Aorta (tissue), 5 donors: ENCODE measurements at places on chromosomes 6 and 20. TPM values are rescaled to one million over a fixed set of nuclear protein-coding genes. Genes with fewer than 3 reads are reported as not detected.

Gene CNR1
- 1.9 TPM for polyA plus RNA-seq

Gene PDYN
- not detected for polyA plus RNA-seq

Gene CAP2
- 22.7 TPM for polyA plus RNA-seq

Gene CALHM4
- 0.26 TPM for polyA plus RNA-seq

Gene GABRR2
- not detected for polyA plus RNA-seq

Gene LRP11
- polyA plus RNA-seq: 13.3 TPM

Gene IBTK
- polyA plus RNA-seq: 16.3 TPM

Gene AGER
- polyA plus RNA-seq: 1.4 TPM

Gene MUC22
- polyA plus RNA-seq: not detected

Gene PEDS1
- 6.5 TPM for polyA plus RNA-seq

Gene MAP7
- 3.4 TPM for polyA plus RNA-seq

- no peak overlapping the region for H3K27ac ChIP-seq
- H3K4me1 ChIP-seq: no peaks in the 10 kb centered on the region
- H3K36me3 ChIP-seq: no peaks in the 10 kb centered on the region
- no peak for DNase-seq
Measured at GRCh38 chr6:35808688-35809087, 3.5 kb downstream of the LHFPL5 start.

DNA sequence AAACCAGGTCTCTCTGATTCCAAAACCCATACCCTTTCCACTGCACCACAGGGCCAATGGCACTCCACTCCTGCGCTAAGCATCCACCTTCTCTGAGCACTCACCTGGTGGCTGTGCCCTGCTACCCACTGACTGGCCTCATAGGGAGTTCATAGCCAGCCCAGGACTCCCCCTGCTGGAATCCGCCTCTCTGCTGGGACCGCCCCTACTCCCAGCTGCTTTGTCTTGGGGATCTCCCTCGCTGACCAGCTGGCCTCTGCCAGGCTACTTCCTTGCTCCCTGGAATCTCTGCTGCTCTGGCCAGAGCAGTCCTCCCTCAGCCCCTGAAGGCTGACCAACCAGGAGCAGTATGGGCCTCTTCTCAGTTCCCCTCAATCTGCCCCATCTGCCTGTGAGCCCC lies 129.7 kb downstream of the FAXC start:
- no peaks in the 10 kb centered on the region for H3K4me1 ChIP-seq
- no peak overlapping the region for H3K4me3 ChIP-seq
- DNase-seq: no peak
- no peaks in the 10 kb centered on the region for H3K27me3 ChIP-seq

DNA sequence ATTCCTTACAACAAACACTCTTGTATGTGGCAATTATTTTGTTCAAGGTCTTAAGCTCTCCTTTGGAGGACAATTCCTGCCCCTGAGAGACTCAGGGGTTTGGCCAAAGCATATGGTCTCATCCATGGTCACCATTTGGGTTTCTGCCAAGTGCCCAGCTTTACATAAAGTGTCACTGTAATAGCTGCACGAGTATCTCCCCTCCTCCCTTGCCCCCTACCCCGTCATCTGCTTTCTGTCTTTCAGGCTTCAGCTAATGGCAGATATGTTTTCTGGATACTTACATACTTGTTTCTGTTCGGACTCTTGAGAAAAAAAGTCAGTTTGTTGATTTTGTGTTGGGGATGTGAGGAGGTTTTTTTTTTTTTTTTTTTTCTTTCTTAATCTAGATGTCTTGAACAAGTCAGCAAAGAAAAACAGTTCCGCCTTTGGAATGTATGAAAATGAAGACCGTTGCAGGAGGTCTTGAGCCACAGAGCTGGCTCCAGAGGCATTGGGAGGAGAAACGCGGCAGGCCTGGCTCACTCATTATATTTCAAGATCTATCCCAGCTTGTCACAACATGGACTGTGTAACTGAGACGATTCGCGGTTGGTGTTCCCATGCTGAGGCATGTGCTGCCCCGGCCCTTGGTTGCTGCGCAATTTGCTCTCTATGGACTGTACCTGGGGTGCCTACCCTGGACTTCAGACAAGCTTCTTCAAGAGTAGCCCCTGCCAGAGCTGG lies 32.6 kb upstream of the STX16 start:
- no peak overlapping the region for H3K4me3 ChIP-seq
- no peak for DNase-seq
- no peak overlapping the region for H3K27ac ChIP-seq
- H3K4me1 ChIP-seq: no peaks in the 10 kb centered on the region

GRCh38 chr20:62900692-62901584 lies 25.4 kb downstream of the DIDO1 start:
- H3K4me1 ChIP-seq: no peaks in the 10 kb centered on the region
- no peak overlapping the region for H3K4me3 ChIP-seq
- H3K27ac ChIP-seq: no peak overlapping the region
- DNase-seq: no peak
- H3K36me3 ChIP-seq: peaks cover 9% of the 10 kb centered on the region

DNA sequence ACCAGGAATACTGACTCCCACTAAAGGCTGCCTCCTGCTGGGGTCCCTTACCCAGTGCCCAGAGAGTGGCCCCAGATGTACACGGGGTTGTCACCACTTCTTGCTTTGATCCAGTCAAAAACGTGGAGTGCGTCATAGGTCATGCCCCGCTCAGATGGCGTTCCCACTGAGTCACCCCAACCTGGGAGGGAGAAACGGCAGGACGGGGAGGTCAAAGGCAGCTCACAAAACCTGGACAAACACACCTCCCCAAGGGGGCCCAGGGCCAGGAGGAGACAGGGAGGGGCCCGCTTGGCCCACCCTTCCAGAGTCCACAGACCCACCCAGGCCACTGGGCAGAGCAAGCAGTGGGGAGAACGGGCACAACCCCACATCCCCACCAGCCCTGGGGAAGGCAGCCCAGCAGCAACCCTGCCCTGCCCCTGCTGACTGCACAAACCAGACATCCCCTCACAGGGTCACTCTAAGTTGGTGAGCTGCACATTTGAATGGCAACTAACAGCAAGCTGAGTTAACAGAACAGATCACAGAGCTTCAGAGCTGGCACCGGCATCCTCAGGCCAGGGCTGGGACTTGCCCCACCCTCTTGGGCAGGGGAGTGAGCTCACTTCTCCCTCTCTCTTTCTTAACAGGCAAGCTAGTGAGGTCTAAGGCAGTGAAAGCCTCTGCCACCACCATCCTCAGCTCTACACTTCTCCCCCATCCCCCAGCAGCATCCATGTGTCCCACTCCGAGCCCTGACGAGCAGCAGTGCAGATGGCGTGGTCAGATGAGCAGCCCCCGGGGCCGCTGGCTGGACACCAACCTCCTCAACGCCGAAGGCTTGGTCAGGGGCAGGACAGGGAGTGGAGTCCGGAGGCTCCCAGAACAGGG lies 61.7 kb downstream of the PYGB start:
- peaks cover 3% of the 10 kb centered on the region for H3K4me1 ChIP-seq
- no peaks in the 10 kb centered on the region for H3K36me3 ChIP-seq
- H3K27me3 ChIP-seq: no peaks in the 10 kb centered on the region

GRCh38 chr6:15485936-15486335 lies 176.9 kb downstream of the DTNBP1 start:
- H3K4me1 ChIP-seq: no peaks in the 10 kb centered on the region
- no peak overlapping the region for H3K27ac ChIP-seq
- peaks cover 3% of the 10 kb centered on the region for H3K36me3 ChIP-seq

DNA sequence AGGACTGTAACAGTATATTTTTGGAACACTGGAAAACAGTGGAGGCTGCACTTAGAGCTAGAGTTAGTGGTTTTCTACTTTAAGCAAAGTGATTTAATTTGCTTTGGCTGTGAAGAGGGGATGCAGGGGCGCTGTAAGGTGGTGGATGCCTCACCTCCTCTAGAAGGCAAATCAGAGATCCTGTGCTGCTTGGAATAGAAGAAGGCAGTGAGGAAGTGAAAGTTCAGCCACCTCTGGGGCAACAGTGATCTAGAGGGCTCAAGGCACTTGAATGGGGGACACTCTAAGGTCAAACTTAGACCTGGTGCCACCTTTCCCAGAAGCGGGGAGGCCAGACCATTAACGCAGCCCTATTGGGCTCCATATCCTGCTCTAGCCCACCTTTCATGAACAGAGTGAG lies 19.0 kb upstream of the SNRPB2 start:
- no peaks in the 10 kb centered on the region for H3K36me3 ChIP-seq
- H3K27me3 ChIP-seq: no peaks in the 10 kb centered on the region
- H3K4me1 ChIP-seq: no peaks in the 10 kb centered on the region
- DNase-seq: no peak

DNA sequence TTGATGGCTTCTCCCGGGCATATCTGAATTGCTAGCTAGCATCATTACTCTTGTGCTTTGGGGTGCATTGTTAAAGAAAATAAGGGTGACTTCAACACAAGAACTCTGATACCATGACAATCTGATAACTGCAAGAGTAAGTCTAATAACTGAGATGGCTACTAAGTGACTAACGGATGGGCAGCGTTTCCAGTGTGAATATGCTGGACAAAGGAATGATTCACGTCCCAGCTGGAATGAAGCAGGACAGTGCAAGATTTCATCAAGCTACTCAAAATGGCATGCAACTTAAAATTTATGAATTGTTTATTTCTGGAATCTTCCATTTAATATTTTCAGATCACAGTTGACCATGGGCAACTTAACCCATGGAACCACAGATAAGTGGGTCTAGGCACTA lies 31.7 kb downstream of the MOXD1 start:
- no peak overlapping the region for H3K27ac ChIP-seq
- no peak overlapping the region for H3K4me3 ChIP-seq
- H3K4me1 ChIP-seq: no peaks in the 10 kb centered on the region
- H3K27me3 ChIP-seq: no peaks in the 10 kb centered on the region

- no peak overlapping the region for H3K27ac ChIP-seq
- no peaks in the 10 kb centered on the region for H3K4me1 ChIP-seq
- H3K4me3 ChIP-seq: no peak overlapping the region
- DNase-seq: no peak
- H3K27me3 ChIP-seq: no peaks in the 10 kb centered on the region
- no peaks in the 10 kb centered on the region for H3K36me3 ChIP-seq
Measured at GRCh38 chr6:1406306-1407072, 17.1 kb downstream of the FOXF2 start.

GRCh38 chr6:143515061-143515760 lies 3.7 kb upstream of the FUCA2 start:
- H3K27me3 ChIP-seq: no peaks in the 10 kb centered on the region
- H3K27ac ChIP-seq: no peak overlapping the region
- H3K4me3 ChIP-seq: no peak overlapping the region

- no peaks in the 10 kb centered on the region for H3K4me1 ChIP-seq
- no peak for DNase-seq
- no peaks in the 10 kb centered on the region for H3K27me3 ChIP-seq
Measured at GRCh38 chr6:158782432-158783166, 36.6 kb downstream of the EZR start.

DNA sequence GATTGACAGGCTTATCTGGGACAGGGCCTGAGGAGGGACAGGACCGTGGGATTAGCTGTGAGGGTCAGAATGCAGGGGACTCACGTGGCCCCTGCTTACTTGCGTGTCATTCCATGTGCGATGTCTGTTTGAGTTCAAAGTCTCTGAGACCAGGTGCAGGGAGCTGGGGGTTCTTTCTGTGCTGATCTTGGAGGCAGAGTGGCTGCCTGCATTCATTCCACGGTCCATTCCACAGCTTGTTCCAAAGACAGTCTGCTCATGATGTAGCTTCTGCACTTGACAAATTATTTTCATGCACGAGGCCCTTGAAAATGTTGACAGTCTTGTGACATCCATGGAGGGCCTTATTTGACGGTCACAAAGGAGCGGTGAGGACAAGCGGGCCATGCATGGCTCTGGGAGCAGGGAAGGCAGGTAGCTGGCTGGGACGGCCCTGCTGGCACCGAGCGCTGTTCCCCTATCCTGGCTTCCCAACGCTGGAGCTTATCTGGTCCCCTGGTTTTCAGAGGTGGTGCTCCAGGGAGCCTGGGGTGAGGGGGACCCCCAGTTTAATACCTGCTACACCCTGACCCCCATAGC lies 156.3 kb upstream of the RNF24 start:
- H3K27me3 ChIP-seq: no peaks in the 10 kb centered on the region
- no peak for DNase-seq
- no peaks in the 10 kb centered on the region for H3K4me1 ChIP-seq
- no peak overlapping the region for H3K4me3 ChIP-seq
- peak overlapping the region; percentile 93 for H3K27ac ChIP-seq

- no peak overlapping the region for H3K27ac ChIP-seq
- H3K4me3 ChIP-seq: peak overlapping the region; percentile 6
- no peaks in the 10 kb centered on the region for H3K27me3 ChIP-seq
- no peak for DNase-seq
- no peaks in the 10 kb centered on the region for H3K36me3 ChIP-seq
Measured at GRCh38 chr6:28446818-28447511, 3.7 kb upstream of the ZSCAN23 start.

DNA sequence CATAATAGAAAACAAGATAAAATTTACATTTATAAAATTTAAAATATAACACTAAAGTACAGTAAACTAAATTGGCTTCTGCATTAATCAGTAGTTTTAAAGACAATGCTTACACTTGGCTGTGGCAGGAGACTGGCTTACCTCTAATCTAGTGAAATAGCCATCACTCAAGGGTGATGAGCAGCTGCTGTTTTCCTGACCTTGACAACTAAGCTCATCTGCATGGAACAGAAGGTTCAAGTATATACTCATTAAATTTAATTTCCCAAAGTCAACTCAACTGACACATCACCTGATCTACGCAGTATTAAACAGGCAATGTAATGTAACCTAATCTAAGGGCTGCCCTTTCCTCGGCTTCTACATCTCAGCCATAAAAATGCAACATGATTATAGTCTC lies 14.5 kb downstream of the TMX4 start:
- no peak overlapping the region for H3K4me3 ChIP-seq
- no peaks in the 10 kb centered on the region for H3K4me1 ChIP-seq

GRCh38 chr6:129920103-129920798 lies 59.1 kb upstream of the TMEM244 start:
- H3K36me3 ChIP-seq: no peaks in the 10 kb centered on the region
- DNase-seq: no peak
- H3K27me3 ChIP-seq: no peaks in the 10 kb centered on the region
- H3K27ac ChIP-seq: no peak overlapping the region
- no peaks in the 10 kb centered on the region for H3K4me1 ChIP-seq

GRCh38 chr6:86848986-86849385 lies 88.3 kb upstream of the HTR1E start:
- H3K36me3 ChIP-seq: no peaks in the 10 kb centered on the region
- DNase-seq: no peak
- H3K4me1 ChIP-seq: no peaks in the 10 kb centered on the region
- no peaks in the 10 kb centered on the region for H3K27me3 ChIP-seq
- H3K4me3 ChIP-seq: no peak overlapping the region
- no peak overlapping the region for H3K27ac ChIP-seq

- H3K4me1 ChIP-seq: no peaks in the 10 kb centered on the region
- H3K4me3 ChIP-seq: no peak overlapping the region
- DNase-seq: no peak
- no peak overlapping the region for H3K27ac ChIP-seq
- no peaks in the 10 kb centered on the region for H3K36me3 ChIP-seq
Measured at GRCh38 chr6:144624716-144625115, 339.6 kb downstream of the UTRN start.
